Sigmoid colon (tissue), 7 donors: ENCODE measurements at places on chromosomes 7 and 10. TPM values are rescaled to one million over a fixed set of nuclear protein-coding genes. Genes with fewer than 3 reads are reported as not detected.

The CPA2 gene
- polyA plus RNA-seq = 3.0 TPM

The ZNF789 gene
- polyA plus RNA-seq = 6.0 TPM

The TMEM178B gene
- not detected for polyA plus RNA-seq

The TRIM74 gene
- polyA plus RNA-seq = not detected

The THAP5 gene
- 12.7 TPM for polyA plus RNA-seq

The DIP2C gene
- 5.5 TPM for polyA plus RNA-seq

The LOXL4 gene
- polyA plus RNA-seq = not detected

The INSYN2A gene
- 0.23 TPM for polyA plus RNA-seq

The H2BK1 gene
- not detected for polyA plus RNA-seq

The SPAG6 gene
- not detected for polyA plus RNA-seq

The NPTX2 gene
- polyA plus RNA-seq = 0.60 TPM

The GFRA1 gene
- 6.3 TPM for polyA plus RNA-seq

The TMEM139 gene
- polyA plus RNA-seq = 54.8 TPM

The MMD2 gene
- 0.13 TPM for polyA plus RNA-seq

The TFPI2 gene
- polyA plus RNA-seq = 2.5 TPM

The GHRHR gene
- not detected for polyA plus RNA-seq

The ASNS gene
- polyA plus RNA-seq = 6.6 TPM

The RAB18 gene
- polyA plus RNA-seq = 83.7 TPM

The CH25H gene
- polyA plus RNA-seq = 0.60 TPM

The TYSND1 gene
- 8.4 TPM for polyA plus RNA-seq

The PDCD4 gene
- polyA plus RNA-seq = 179 TPM

The RET gene
- polyA plus RNA-seq = not detected

The NRCAM gene
- 2.3 TPM for polyA plus RNA-seq

The C10orf95 gene
- 1.1 TPM for polyA plus RNA-seq

The PLXNA4 gene
- not detected for polyA plus RNA-seq

The NXPH1 gene
- not detected for polyA plus RNA-seq

The GJD4 gene
- not detected for polyA plus RNA-seq

The WNT8B gene
- polyA plus RNA-seq = not detected

The IKZF1 gene
- polyA plus RNA-seq = 1.8 TPM

The SUGCT gene
- 6.3 TPM for polyA plus RNA-seq

The EBF3 gene
- polyA plus RNA-seq = 1.2 TPM

The OR2A12 gene
- not detected for polyA plus RNA-seq

The ANKRD22 gene
- polyA plus RNA-seq = 26.9 TPM

The PIP4K2A gene
- 17.8 TPM for polyA plus RNA-seq

The NEUROD6 gene
- not detected for polyA plus RNA-seq

The GNAI1 gene
- polyA plus RNA-seq = 8.8 TPM

The FASTK gene
- polyA plus RNA-seq = 61.3 TPM

The UCN3 gene
- polyA plus RNA-seq = not detected

The TMEM196 gene
- not detected for polyA plus RNA-seq

The ZEB1 gene
- 5.5 TPM for polyA plus RNA-seq

The POT1 gene
- polyA plus RNA-seq = 9.1 TPM

The CALHM3 gene
- polyA plus RNA-seq = not detected

The SLF2 gene
- polyA plus RNA-seq = 4.2 TPM

The RAMP3 gene
- polyA plus RNA-seq = 2.5 TPM

The PRKAG2 gene
- polyA plus RNA-seq = 31.9 TPM

The ZNF487 gene
- 5.3 TPM for polyA plus RNA-seq

The WDFY4 gene
- polyA plus RNA-seq = 0.60 TPM
